NCI-H1436 (cell line): ENCODE measurements at places on chromosomes 3 and 15.

- peak; percentile 29 for DNase-seq
Observed at GRCh38 chr3:11776346-11776745, 70.3 kb downstream of the TAMM41 start.

- DNase-seq: peak; percentile 34
Observed at GRCh38 chr3:169678122-169678521, 14.6 kb upstream of the MECOM start.

DNA sequence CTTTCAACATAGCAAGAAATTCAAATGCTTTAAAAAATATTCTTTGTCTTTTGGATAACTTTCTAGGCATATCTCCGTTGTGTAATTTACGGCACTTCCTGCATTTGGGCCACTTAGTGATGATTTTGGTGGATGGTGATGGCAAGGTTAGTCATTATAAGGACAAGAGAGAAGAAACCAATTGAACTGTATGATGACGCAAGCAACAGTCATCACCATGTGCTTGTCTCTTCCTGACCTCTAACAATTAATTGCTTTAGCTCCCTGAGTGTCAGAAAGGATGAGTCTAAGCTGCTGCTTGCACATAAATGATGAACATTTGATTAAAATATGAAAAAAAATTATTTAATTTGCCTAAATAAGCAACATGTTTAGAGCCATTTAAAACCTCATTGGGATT lies 11.3 kb upstream of the P2RY12 start:
- DNase-seq: no peak

DNA sequence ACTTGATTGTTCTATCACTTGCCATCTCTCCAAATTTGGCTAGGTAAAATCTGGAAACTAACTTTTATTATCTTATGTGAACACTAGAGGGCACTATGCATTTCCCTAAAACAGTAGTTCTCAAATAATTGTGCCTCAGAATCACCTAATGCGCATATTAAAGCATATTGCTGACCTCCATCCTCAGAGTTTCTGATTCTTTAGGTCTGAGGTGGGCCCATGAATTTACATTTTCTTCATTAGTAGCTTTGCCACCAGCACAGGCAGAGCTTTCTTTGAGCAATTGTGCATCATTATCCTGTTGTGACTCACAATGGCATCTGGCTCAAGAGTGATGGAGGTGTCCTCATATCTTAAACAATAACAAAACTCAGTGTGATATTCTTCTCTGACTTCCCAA lies 17.5 kb upstream of the BCHE start:
- peak; percentile 12 for DNase-seq

DNA sequence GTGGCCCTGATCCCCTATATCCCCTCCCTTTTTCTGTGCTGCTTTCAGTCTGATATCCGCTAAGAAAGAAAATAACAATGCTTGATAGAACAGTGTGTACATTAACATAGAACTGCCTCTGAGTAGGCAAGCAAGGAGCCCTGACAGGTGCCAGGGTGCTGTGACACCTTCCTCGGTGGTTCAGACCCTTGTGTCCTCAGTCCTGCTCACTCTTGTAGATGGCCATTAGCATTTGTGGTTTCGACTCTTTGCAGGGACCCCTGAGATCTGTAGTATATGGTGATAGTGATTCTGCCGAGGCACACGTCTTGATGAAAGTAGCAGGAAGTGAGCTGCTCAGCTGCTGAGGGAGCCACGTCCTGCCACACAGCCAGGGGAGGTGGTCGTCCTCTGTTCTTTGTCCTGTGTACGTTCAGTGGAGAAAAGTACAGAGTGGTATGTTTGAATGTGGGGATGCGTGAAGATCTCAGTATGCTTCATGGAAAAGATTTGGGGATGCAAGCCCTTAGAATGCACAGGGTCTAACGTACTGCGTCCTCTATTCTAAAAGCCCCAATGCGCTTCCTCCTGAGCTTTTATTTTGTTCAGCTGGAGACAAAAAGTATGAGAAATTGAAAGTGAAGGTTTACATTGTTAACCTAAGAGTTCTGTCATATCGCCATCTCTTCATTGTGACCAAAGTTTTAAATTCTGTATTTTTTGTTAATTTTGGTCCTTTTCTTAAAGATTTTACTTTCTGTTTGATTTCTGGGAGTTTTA lies 35.4 kb downstream of the PXYLP1 start:
- DNase-seq: no peak

- DNase-seq: no peak
Observed at GRCh38 chr3:54376939-54377578, 254.7 kb downstream of the CACNA2D3 start.
